Fibroblast of skin of right biceps (primary cell): ENCODE measurements at places on chromosomes 13 and 19.

DNA sequence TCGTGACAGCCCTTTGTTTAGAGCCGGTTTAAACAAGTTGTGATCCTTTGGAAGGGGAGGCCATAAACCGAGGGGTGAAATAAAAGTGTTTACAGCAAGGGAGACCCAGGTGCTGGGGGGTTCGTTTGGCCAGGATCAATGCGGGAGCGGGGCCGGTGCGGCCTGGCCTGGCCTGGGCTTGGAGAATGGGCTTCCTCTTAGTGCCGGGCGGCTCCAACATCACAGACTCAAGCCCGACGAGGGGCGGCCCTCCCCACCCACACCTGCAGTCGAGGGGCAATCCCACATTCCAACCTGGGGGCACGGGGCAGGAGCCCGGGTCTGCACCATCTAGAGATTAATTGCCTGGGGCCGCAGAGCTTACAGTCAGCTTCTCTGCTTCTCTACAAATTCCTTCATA, 42.8 kb upstream of the GTF3A start:
- DNase-seq = no peak

DNA sequence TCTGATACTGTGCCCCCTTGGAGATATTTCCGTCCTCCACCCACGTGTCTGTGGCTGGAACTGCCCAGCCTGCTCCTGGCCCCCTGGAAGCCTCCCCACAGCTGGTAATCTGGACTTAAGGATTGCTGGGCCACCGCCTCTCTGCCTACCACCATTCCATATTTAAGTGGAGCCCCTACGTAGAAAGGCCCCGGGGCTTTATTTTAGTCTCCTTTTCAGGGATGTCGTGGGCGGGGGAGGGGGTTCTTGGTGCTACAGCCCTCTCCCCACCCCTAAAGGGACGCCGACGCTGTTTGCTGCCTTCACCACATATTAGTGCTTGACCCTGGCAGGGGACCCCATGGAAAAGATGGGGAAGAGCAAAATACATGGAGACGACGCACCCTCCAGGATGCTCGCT, 2.7 kb upstream of the NOP53 start:
- no peak for DNase-seq

DNA sequence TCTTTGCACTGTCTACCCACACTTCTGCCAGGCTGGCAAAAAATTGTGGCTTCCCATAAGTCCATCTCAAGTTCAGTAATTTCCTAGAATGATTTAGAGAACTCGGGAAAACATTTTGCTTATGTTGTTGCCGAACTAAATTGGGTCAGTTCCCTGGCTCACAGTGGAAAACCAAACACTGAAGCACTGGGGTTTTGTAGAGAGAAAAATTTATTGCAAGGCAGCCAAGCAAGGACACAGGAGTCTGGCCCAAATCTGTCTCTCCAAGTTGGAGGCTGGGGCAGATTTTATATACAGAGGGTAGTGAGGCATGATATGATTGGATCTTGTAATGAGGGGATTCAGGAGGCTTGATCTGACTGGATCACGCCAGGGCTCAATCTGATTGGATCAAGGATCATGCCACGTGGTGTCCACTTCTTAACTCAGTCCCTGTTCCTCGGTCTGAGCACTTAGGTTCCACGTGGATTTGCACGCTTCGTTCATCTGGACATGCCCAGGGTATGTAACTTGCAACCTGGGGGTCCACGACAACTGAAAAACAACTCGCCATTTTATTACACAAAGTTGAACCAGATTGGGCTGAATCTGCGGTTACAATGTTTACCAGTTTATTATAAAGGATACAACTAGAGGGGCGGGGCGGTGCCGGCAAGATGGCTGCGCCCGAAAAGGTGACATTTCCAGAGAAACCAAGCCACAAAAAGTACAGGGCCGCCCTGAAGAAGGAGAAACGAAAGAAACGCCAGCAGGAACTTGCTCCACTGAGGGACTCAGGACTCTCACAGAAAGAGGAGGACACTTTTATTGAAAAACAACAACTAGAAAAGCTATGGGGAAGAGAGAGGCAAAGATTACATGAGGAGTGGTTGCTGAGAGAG, 7.3 kb downstream of the CD209 start:
- DNase-seq = no peak

- no peak for DNase-seq
Measured at GRCh38 chr19:33389421-33390100, 16.1 kb downstream of the CEBPG start.

GRCh38 chr13:96533408-96533807, 443.5 kb downstream of the HS6ST3 start:
- DNase-seq = no peak

DNA sequence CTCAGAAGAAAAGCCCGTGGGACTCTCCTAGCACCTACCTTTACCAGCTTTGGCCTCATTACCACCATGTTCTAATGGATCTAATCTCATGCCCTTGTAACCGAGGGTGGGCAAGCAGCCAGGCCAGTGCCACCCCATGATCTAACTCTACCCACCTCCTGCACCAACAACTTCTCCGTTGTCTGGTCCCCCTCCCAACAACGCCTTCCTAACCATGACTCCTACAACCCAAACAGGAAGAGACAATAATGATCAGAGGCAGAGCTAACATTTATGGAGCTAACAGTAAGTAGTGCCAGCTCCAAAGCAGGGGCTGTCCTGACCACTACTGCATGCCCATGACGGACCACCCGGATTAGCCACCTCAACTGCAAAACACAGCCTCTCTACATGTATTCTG, 3.5 kb downstream of the USP12 start:
- DNase-seq = no peak

- DNase-seq = no peak
Measured at GRCh38 chr13:62799038-62799535, 1383.4 kb upstream of the PCDH20 start.

- peak; percentile 23 for DNase-seq
Measured at GRCh38 chr13:48491423-48492095, 41.3 kb downstream of the RCBTB2 start.

GRCh38 chr19:641702-642101, 2.0 kb downstream of the FGF22 start:
- no peak for DNase-seq

DNA sequence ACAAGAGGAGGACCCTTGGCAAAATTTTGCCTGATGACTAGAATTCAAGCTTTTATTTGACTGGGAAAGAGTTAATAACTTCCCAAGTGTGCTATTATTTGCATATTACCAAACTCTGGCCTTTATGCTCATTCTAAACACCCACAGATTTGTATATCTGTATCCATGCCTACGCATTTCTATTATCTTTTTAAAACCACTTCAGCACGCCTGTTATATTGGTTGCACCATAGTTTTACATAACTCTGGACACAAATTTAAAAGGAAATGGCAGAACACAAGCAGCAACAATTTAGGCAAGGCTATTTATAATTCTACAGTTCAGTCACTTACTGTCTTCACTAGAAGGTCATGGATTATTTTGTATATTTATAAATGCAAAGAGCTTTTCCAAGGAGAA, 3.7 kb upstream of the RASL11A start:
- no peak for DNase-seq

DNA sequence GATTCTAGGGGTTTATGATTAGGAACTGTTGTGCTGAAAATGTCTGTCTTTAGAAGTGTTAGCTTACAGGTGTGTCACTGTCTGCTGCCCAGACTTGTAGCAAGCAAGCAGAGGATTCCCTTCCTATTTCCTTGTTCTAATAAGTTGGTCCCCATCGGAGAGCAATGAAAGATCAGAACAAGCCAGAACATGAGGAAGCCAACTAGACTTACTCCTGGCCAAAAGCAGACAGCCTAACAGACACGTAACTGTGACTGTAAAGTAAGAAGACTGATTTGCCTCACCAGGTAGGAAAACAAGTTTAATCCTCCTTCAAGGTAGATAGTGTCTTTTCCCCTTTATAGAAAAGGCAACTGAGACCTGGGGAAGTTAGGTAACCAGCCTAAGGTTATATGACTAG, 12.5 kb downstream of the POLR1D start:
- DNase-seq = no peak

DNA sequence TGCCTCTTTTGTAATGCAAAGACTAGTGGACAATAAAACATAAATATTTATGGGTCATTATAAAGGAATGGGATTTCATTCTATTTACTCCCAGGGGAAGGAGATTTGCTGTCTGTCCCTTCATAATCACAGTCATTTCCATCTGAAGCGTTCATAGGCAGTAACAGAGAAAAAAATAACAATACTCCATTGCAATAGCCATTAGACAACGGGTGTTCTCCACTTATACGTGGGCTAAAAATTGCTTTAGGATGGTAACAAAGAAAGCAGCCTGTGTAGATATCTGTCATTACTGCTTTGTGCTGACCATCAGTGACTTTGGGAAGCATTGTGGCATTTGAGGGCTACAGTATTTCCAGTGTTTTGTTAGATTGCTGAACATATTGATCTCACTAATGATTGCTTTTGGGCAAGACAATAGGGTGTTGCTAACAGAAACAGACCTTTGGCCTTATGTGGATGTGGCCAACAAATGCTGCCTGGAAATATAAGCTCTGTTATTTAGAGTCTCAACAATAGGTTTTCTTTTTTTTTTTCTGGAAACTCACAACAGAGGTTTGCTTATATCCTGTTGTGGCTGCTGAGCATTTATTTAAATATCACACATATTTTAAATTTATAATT, 355.2 kb downstream of the MTUS2 start:
- DNase-seq = no peak

DNA sequence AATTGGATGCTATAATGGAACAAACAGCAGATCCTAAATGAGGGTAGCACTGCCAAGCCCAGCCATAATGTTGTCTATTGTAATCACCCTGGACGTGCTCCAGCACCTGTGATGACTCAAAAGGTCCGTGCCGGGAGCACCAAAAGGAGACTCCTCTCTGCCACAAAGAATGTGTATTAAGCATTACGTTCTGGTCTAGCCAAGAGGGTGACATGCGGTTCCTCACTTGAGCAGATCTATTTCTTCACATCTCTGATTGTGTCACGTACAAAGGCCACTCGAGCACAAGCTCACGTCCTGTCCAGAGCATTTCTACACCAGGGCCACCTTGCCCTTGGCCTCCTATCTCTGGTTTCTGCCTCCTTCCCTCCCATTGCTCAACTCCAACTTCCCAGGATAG, 219.9 kb upstream of the IRS2 start:
- peak; percentile 58 for DNase-seq

- no peak for DNase-seq
Measured at GRCh38 chr19:18839465-18840287, 7.9 kb downstream of the UPF1 start.

DNA sequence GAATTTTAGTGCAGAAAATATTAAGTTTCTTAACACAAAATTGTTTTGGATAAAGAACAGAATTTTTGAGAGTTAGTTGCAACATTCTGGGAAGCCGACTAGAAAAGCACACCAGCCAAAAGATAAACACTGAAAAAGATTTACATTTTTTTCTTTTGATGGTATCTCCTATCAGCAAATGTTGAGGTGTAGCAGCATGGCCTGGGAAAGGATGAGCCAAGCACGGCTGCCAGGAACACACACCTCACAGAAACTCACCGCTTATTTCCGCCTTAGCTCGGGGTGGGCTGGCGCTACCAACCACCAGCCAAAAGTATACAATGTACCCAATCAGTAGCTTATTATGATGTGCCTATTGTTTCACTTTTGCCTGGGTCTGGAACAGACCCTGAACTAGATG, 134.7 kb downstream of the MIPEP start:
- DNase-seq = no peak

GRCh38 chr19:35059006-35059798, 17.7 kb downstream of the HPN start:
- no peak for DNase-seq

DNA sequence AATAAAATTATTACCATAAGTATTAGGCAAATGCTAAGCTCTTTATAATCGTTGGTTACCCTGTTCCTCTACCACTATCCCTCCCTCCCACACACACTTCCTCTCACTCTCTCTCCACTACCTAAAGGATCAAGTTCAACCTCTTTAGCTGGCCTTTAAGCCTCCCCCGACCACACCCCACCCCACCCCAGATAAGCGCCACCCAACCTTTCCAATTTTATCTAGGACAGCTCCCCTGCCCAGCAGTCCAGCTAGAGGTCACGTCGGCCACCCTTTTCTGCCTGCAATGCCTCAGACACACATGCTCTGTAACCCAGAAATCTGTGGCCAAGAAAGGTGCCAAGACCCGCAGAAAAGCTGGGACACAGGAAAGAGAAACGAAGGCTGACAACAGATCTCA, 1.1 kb downstream of the LYPD4 start:
- no peak for DNase-seq

DNA sequence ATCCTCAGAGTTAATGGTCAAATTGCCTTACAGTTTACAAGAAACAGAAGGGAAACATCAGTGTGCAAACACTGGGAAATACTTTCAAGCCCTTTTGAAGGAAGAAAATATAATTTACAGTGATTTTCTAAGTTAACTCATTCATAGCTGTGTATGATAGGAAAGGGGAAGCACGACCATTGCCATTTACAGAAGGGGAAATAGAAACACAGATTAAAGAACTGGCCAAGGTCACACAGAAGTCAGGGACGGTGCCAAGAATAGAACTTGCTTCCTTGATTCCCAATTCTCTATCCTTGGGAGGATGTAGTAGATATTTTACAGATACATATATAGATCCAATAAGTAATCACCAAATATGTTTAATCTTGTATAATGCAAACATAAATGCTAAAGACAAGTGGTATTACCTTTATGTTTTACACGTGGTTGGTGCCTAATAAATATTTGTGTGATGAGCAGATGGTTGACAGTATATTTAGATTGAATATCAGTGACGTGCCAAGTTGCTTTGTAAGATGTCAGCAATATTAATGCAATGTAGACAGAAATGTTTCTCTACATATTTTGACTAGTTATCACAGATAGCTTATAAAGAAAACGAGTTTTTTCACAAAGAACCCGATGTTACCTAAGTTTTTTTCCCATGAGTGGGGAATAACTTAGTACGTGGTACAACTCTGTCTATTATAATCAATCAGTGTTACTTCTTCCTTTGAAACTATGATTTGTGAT, 73.1 kb downstream of the FLT1 start:
- DNase-seq = no peak

DNA sequence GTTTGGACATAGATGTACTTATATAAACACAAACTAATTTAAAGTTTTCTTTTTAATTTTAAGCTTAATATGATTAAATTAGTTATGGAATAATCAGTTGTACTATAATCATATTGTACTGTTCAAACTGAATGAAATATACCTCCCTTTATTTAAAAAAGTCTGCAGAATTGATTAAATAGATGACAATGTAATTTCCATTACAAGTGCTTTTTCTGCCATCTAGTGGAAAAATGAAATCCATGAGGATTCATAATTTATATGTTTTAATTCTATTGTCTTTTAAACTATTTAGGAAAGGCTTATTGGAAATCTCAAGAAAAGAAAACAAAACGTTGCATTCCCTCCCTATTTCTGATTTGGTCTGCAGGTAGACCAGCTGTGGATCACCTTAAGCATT, 30.9 kb downstream of the MZT1 start:
- DNase-seq = peak; percentile 10

DNA sequence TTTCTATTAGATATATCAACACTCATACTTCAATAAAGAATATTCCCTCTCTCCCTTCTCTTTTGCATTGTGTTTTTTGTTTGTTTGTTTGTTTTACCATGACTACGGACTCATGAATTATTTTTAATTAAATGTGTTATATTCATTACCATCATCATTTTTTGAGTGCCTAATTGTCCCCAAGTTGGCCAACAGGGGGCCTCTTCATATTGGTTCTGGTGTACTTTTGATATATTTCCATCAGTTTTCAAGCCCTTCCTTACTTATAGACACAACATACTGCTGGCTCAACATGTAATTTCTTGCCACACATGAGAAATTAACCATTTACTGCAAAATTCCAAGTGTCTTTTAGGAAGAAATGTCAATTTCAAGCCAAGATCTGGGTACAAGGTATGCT, 54.5 kb upstream of the GPC6 start:
- no peak for DNase-seq

- peak; percentile 3 for DNase-seq
Measured at GRCh38 chr13:99813336-99814095, 158.1 kb downstream of the ZIC5 start.
